ENCODE measurements at places on chromosomes 6 and 20.

DNA sequence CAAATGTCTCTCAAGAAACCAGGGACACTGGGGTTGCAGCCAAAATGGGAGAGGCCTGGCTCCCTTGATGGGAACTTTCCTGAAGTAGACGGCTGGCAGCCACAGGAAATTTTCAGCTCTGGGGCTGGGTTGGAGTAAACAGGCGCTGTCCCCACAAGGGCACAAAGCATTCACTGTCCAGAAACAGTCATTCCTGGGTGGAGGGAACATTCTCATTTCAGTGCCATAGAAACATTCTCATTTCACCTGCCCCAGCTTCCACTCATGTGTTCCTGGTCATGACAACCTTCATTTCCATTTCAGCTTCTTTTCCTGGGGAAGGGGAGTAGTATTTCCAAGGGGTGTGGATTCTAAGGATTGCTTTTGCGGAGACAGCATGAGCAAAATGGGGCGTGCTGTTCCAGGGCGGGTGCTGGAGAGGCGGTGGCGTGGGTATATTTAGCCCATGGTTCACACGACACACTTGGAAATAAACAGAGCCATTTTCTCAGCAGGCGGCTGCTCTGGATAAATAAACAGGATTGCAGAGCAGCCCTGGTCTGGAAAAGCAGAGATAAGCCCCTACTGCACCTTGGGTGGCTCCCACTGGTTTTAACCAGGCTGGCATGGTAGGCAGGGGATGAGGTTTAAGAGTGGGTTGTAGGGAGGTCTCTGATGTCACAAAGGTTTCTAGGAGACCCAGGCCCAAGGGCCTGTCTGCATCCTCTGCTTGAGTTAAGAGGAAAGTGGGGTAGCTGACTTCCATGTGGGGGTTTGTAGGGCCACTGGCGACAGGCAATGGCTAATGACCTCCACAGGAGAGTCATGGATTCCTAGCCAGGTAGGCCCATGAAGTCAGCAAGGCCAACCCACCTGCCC, 32.9 kb downstream of the COX4I2 start:
- DNase-seq, result peak; percentile 96

DNA sequence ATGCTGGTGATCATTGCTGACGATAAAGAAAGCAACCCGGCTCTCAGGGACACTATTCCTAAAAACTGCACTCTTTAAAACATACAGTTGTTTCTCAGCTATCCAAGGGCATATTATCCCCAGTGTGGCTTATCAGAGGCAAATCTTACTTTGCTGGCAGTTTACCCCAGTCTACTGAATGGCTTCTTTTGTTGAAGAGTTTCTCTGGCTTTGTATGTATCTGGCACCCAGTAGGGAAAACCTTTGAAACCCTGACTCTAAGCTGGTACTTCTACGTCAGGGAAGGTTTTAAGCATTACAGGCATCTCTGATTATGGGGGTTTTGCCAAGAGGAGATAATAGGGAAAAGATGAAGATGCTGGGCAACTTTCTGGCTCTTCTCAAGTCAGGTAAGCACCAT, 637.6 kb upstream of the CHD6 start:
- DNase-seq, result peak; percentile 80

GRCh38 chr6:127453845-127454619, 5.2 kb downstream of the KIAA0408 start:
- DNase-seq, result no peak

DNA sequence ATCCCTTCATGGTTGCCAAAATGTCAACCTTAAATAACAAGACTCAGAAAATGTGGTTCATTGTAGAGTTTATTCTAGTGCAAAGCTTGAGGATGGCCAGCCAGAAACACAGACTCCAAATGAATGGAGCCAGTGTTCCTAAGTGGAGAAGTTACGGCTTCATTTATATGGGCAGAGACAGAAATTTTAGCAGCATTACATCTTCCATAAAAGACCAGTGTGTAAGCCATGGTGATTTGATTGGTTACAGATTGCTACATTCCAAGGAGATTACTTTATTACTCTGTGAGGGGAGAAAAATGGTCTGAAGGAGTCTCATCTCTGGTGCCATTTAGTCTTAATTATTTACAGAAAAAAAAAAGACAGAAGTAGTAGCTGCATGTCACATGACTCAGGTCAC, 97.8 kb downstream of the OTOR start:
- DNase-seq, result no peak

GRCh38 chr20:18904624-18905023, 91.0 kb downstream of the SCP2D1 start:
- DNase-seq, result peak; percentile 48

GRCh38 chr6:161116554-161116953, 125.0 kb downstream of the MAP3K4 start:
- no peak for DNase-seq

DNA sequence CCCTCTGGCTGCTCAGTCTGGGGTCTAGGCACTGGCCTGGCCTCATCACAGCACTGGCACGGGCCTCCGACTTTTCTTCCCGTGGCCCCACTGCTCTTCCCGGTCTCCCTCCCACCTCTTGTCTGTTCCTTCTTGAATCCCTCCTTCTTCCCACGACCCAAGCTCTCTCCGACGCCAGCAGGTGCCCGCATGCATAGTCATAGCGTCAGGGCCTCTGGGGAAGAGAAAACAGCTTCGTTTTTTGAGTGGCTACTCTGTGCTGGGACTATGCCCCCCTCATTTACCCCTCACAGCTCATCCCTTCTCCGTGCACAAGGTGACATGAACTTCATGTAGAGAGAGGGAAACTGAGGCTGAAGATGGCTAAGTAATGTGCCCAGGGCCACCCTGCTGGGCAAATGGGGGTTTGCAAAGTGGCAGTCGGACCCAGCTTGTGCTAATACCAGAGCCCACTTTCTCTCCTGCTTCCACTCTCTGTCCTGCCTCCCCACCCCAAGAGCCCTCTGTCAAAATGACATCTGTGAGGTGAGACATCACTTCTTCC, 59.2 kb downstream of the SYNJ2 start:
- DNase-seq, result no peak

GRCh38 chr6:158056355-158056754, 74.7 kb downstream of the SYNJ2 start:
- no peak for DNase-seq

DNA sequence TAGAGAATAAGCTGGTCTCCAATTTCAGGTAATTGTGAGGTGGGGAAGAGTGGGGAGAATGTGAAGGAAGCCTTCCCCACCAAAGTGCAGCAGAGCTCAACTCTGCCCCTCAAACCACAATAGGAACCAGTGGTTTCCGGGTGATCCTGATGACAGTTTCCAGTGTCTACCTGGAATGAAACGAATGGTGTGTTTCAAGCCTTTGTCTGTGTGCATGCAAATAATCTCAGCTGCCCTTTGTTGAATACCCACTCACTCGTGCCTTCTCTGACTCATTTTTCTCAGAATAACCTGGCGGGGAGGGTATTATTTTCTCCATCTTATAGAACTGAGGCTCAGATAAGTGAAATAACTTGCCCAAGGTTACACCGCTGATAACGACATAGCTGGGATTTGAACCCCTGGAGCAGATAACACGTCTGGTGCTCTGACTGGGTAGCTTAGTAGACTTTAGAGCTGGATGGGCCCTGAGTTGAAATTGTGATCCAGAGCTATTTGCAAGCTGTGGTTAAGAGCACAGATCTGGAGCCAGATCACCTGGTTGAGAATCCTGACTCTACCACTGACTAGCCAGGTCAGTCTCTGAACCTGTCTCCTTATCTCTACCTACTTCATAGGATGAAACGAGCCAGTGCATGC, 85.1 kb downstream of the EYA2 start:
- no peak for DNase-seq

GRCh38 chr20:35527122-35527769, 2.2 kb downstream of the C20orf173 start:
- no peak for DNase-seq

- DNase-seq, result peak; percentile 85
These were observed 5.0 kb downstream of the DST start for GRCh38 chr6:56637640-56638039.

DNA sequence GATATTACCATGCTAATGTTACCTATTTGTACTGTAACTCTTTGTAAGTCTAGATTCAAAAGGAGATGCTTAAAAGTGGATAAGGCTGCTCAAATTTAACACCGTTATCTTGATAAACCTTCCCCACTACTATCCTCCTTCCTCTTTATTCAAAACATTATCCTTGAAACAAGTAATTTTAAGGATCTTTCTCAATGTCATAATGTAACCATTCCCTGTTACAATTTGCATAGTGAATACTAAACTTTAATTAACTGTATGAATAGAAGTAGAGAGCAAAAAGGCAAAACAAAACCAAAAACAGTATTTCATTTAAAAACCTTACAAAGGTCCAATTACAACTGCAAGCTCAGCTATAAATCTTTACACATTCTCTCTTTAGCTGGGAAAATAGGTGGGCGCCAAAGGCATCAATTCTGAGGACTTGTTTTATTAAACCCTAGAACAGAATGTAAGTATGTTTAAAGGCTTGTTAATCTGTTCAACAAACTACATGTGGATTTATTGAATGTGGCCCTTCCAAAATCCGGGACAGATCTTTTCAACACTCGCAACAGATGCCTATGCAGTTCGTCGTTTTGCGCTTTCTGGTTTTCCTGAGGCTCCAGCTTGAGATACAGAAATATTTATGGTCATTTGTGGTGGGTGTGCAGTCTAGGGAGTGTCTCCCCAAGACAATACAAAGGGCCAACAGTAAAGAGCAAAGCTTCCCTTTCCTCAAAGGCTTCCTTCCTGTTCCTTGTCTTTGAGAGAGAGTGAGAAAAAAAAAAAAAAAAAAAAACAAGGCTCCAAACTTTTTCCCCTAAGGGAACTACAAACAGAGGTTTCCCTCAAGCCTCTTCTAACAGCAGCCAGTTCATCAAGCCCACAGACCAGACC, 15.1 kb downstream of the KIF13A start:
- DNase-seq, result no peak

DNA sequence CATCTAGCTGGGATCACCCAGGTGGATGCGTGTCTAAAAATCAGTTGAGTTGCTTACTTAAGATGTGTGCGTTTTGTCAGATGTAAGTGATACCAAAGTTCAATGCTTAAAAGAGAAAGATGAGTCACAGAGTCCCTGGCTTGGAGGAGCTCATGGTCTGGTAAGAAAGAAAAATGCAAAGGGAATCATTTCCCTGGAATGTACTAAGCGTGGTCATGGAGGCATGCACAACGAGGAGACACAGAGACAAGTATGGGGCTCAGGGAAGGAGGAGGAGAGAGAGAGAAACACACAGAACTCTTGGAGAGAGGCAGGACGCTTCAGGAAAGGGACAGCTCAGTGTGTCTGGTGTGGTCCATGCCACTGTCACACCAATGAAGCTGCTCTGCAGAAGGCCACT, 186.9 kb upstream of the GMDS start:
- DNase-seq, result no peak

GRCh38 chr20:6395695-6396094, 272.9 kb upstream of the FERMT1 start:
- no peak for DNase-seq

- no peak for DNase-seq
These were observed 14.9 kb downstream of the TTBK1 start for GRCh38 chr6:43258180-43258579.

- DNase-seq, result no peak
These were observed 774.5 kb downstream of the EYS start for GRCh38 chr6:64932486-64932885.

DNA sequence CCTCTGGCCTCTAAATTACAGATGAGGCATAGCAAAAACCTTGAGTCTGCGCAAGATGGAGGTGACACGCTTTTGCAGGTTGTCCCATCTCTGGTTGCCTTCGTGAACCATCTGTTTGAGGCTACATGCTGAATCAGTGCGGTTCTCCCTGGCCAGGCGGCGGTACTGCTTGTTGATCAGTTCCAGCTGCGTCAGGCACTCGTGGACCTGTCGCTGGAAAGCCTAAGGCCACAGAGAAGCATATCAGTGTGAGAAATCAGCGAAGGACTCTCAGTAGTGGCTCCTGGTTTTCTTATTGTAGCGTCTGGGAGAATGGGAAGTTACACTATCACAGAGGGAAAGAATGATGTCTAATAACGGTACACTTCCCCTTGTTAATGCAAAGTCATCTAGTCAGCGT, 344.4 kb downstream of the ESR1 start:
- no peak for DNase-seq

DNA sequence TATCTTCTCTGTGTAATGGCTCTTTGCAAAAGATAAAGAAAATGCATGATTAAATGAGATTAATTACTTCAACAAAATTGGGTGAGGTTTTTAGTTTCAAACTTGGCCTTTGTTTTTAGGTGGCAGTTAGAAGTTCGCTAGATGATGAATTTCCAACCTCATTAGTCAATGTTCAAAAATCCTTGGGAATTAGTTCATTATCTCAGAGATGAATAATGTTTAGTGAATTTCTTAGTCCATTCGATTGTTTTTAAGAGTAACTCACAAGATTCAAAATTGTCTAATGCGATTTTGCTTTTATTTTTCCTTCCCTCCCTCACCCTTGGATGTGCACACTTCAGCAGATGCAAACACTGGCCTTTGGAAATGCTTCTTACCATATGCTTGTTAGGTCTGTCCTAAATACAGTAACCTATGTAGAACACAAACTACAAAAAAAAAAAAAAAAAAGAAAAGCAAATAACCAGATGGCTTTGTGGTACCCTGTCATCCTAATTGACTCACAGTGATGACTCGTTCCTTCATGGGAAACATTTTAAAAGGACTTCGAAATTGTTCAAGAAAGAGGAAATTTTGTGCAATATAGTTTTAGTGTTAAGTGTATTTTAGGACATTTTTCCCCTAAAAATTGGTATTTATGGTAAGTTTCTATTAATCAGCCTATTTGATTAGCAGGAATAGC, 66.7 kb downstream of the FAM229B start:
- DNase-seq, result no peak

DNA sequence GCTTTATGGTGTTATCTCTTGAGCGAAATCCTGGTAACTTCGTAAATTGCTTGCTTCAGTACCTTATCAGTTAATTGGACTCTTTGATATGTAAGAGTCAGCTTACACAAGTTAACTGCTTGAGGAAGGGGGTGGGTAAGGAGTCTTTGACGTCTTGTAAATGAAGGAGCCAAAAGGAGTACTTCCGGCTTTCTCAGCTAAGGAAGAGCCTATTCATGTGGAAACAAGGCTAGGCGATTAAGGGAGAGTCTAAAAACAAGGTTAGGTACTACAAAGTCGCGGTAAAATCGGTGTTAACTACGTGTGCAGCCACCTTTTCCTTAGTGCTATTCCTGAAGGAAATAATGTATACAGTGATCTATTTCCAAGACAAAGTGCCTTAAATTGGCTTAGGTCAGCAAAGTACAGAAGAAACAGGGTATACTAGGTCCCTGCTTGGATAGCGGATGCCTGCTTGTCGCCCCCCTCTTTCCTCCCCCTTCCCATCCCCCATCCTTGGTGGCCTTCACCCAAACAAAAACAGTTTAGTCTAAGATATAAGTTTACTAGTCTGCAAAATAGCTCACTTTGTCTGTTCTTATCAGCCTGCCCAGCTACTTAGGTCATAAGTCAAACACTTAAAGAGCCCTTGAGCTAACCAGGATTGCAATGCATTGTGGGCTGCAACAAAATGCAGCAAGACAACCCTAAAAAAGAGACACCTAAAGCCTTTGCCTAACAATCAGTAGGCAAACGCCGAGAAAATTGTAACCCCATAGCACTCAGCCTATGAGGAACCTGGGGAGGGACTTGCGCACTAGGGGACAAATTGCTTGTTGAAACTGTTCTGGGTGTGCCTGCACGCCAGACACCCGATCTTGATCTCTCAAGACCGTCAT, 147.3 kb downstream of the TRIM27 start:
- DNase-seq, result no peak

GRCh38 chr6:48961781-48962415, 501.2 kb downstream of the MMUT start:
- DNase-seq, result no peak

- DNase-seq, result no peak
These were observed 160.1 kb upstream of the BEND3 start for GRCh38 chr6:107275330-107275865.

- DNase-seq, result no peak
These were observed 74.8 kb upstream of the PLCB4 start for GRCh38 chr20:8994045-8994444.

- no peak for DNase-seq
These were observed 28.4 kb upstream of the GSTA3 start for GRCh38 chr6:52937908-52938307.
